ENCODE measurements at places on chromosomes 6 and 20. TPM values are rescaled to one million over a fixed set of nuclear protein-coding genes. Genes with fewer than 3 reads are reported as not detected.

- no peak for DNase-seq
These were observed 71.4 kb downstream of the VTA1 start for GRCh38 chr6:142218446-142218845.

GRCh38 chr20:1321654-1321939, 7.3 kb downstream of the SDCBP2 start:
- no peak for DNase-seq

- DNase-seq = no peak
These were observed 233.1 kb downstream of the PKHD1 start for GRCh38 chr6:51854347-51854746.

- DNase-seq = no peak
These were observed 39.4 kb upstream of the KCNK5 start for GRCh38 chr6:39268721-39269120.

- DNase-seq = no peak
These were observed 263.8 kb downstream of the BTBD9 start for GRCh38 chr6:38375937-38376336.

DNA sequence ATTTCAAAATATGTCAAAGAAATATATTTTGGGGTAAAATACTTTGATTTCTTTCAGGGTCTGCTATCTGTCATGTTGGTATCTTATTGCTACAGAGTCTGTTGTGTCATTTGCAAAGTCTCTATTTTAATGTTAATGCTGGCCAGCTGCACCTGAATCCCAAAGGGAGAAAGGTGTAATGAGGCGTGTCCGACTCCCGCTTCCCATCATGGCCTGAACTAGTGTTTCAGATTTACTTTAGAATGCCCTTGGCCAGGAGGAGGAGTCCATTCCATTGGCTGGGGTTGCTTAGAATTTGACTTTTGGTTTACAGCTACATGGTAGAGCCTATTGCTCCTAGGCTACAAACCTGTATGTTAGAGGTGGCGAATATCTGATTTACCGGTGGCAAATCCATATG, 69.3 kb downstream of the FAM50B start:
- no peak for DNase-seq

- no peak for DNase-seq
These were observed 61.0 kb upstream of the SCGN start for GRCh38 chr6:25590986-25591385.

The TMEM244 gene
- not detected for total RNA-seq
